Esophagus squamous epithelium (tissue), 5 donors: ENCODE measurements at places on chromosomes 7 and 10. TPM values are rescaled to one million over a fixed set of nuclear protein-coding genes. Genes with fewer than 3 reads are reported as not detected.

- DNase-seq: no peak
These were observed 111.5 kb downstream of the CCNY start for GRCh38 chr10:35447693-35448407.

- DNase-seq: no peak
These were observed 394.4 kb downstream of the CALN1 start for GRCh38 chr7:72017756-72018155.

DNA sequence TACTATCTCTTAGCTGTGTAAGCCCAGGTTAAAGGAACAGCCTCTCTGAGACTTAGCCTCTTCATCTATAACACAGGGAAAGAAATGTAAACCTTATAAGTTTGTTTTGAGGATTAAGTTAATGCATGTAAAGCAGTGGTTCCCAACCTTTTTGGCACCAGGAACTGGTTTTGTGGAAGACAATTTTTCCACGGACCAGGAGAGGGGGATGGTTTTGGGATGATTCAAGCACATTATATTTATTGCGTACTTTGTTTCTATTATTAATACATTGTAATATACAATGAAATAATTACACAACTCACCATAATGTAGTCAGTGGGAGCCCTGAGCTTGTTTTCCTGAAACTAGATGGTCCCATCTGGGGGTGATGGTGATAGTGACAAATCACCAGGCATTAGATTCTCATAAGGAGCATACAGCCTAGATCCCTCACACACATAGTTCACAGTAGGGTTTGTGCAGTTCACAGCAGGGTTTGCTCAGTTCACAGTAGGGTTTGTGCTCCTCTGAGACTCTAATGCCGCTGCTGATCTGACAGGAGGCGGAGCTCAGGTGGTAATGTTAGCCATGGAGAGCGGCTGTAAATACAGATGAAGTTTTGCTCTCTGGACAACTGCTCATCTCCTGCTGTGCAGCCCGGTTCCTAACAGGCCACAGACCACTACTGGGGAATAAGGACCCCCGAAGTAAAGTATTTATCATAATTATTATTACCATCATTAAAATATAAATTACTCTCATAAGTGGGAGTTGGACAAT is 41.3 kb upstream of the ANK3 start:
- no peak for DNase-seq

DNA sequence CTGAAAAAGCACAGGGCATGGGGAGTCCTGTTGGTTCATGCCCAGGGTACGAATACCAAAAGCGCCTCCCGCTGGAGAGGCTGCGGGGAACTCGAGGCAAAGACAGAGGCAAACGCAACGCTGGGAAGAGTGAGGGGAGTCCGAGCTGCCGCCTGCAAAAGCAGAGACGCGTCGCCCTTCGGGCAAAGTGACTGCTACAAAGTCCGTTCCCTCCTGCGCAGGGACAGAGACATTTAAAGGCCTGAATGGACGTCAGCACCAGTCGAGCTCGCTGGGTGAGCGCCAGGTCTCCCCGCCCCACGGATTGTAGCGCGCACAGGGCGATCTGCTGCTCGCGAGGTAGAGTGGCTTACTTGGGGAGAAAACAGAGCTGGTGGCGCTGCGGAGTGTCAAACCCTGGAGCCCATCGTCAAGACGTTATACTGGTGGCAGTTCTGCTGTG is 732.8 kb downstream of the ZWINT start:
- no peak for DNase-seq

- no peak for DNase-seq
These were observed 178.4 kb downstream of the ADARB2 start for GRCh38 chr10:1558906-1559305.

The WDR11 gene
- 21.9 TPM for total RNA-seq

The GPER1 gene
- 1.0 TPM for total RNA-seq
